8988T (cell line): ENCODE measurements at places on chromosomes 1 and 21.

- DNase-seq, result no peak
These were observed 56.3 kb upstream of the HTR1D start for GRCh38 chr1:23273450-23274133.

GRCh38 chr21:37758982-37759381, 157.3 kb downstream of the KCNJ6 start:
- DNase-seq, result peak; percentile 39

GRCh38 chr1:91549041-91549735, 48.5 kb downstream of the CDC7 start:
- DNase-seq, result no peak

DNA sequence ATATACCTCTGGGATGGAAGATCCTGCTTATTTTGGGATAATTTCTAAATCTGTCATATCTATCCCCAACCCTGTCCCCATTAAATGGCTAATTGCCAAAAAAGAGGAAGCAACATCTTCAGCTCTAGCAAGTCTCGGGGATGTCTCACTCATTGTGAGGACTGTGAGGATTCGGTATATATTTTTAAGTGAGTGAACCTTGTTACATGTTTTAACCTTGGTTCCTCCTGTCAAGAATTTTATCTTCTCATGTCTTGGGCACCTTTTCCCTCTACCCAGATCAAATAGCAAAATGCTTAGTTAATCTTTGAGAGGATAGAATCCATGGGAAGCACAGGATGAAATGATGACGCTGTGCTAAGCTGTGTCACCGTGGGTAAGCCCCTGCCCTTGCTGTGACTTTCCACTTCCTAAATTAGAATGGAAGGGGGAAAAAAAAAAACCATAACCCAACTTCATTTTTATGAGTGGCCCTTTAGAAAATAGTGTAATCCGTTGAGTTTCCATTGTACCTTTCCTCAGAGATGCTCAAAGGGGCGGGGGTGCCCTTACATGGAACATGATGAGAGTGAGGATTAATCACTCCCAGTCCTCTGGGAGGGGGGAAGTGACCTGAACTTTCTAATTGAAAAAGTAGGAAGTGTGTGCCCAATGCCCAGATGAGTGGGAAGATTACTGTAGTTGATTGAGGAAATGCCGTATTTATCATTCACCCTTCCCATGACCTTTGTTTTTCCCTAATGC, 7.6 kb downstream of the ATP1A1 start:
- no peak for DNase-seq
